ENCODE measurements at places on chromosomes 7 and 10.

- DNase-seq, result no peak
Observed at GRCh38 chr7:74178632-74179031, 4.5 kb downstream of the EIF4H start.

DNA sequence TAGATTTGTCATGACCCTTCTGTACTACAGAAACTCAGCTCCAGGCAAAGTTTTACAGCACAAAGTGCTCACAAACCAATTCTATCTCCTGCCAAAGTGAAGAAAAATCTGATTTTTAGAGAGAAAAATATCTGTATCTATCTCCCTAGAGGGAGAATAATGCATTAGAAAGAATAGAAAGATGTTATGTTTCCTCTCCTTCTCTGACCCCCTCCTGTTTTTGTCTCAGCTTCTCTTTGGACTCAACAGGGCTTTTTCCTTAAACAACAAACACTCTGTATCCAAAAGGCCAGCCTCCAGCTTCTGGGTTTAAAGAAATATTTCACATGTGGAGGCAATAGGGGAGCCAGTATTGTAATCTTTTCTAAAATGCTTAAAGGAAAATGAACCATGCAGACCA, 627.4 kb downstream of the REEP3 start:
- DNase-seq, result no peak

- DNase-seq, result no peak
Observed at GRCh38 chr7:43509906-43510305, 73.0 kb upstream of the STK17A start.

GRCh38 chr7:24819916-24820689, 62.8 kb upstream of the GSDME start:
- peak; percentile 83 for DNase-seq

- DNase-seq, result no peak
Observed at GRCh38 chr10:101132636-101133473, 1.8 kb downstream of the TLX1 start.

All from K562 (cell line).